ENCODE measurements at places on chromosomes 1 and 21. TPM values are rescaled to one million over a fixed set of nuclear protein-coding genes. Genes with fewer than 3 reads are reported as not detected.

The ALX3 gene
- total RNA-seq: not detected

The LAPTM5 gene
- 21.5 TPM for total RNA-seq

The PIGK gene
- 5.2 TPM for total RNA-seq

The NFASC gene
- total RNA-seq: 15.5 TPM

The INSRR gene
- total RNA-seq: not detected

The KRTAP21-2 gene
- total RNA-seq: 1.7 TPM

The PGLYRP3 gene
- total RNA-seq: 63.1 TPM

The NIPAL3 gene
- total RNA-seq: 50.2 TPM

GRCh38 chr1:12502336-12503109 lies 115.5 kb downstream of the DHRS3 start:
- DNase-seq: no peak

- DNase-seq: no peak
Observed at GRCh38 chr21:42941696-42942085, 16.3 kb upstream of the ERVH48-1 start.

- DNase-seq: no peak
Observed at GRCh38 chr1:67612788-67613241, 72.2 kb upstream of the GADD45A start.

GRCh38 chr1:12436817-12437599 lies 181.0 kb downstream of the DHRS3 start:
- DNase-seq: no peak

DNA sequence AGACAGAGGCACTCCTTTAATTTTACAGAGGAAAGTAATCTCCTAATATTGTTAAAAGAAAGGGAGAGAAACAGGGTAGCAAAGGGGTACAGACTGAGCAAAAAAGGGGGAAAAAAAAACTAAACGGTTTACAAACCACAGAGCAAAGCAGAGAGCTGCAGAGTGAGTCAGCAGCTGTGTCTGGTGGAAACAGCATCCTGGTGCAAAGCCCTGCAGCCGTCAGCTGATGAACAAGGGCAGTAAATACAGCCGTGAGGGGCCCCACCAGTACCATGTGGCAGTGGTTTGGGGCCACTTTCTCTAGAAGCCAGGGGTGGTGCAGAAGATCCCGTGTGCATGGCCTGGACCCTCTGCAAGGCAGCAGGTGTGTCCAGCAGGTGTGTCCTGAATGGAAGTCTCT lies 111.3 kb downstream of the ERG start:
- DNase-seq: no peak

- no peak for DNase-seq
Observed at GRCh38 chr1:194658090-194658439, 1471.7 kb upstream of the B3GALT2 start.

- DNase-seq: no peak
Observed at GRCh38 chr1:158199849-158200248, 19.2 kb downstream of the CD1D start.

GRCh38 chr1:19582318-19582717 lies 61.8 kb upstream of the NBL1 start:
- peak; percentile 88 for DNase-seq

DNA sequence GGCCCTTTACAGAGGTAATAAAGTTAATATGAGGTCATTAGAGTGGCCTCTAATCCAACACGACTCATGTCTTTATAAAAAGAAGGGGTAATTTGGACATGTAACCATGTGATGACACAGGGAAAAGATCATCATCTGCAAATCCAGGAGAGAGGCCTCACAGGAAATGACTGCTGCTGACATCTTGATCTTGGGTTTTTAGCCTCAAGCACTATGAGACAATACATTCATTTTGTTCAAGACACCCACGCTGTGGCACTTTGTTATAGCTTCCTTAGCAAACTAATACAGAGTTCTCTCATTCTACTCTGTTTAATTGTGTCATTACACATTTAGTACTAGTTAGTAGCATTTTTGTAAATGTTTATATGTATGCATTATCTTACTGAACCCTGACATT lies 64.0 kb upstream of the RUNX1 start:
- no peak for DNase-seq

GRCh38 chr21:33025489-33026442 lies at the start of gene OLIG2:
OLIG2 (plus strand) TSS chr21:33025935; CDS start chr21:33026863, 928 bp downstream.
- peak; percentile 82 for DNase-seq

GRCh38 chr1:22104865-22105437 lies 37.9 kb downstream of the WNT4 start:
- DNase-seq: no peak

DNA sequence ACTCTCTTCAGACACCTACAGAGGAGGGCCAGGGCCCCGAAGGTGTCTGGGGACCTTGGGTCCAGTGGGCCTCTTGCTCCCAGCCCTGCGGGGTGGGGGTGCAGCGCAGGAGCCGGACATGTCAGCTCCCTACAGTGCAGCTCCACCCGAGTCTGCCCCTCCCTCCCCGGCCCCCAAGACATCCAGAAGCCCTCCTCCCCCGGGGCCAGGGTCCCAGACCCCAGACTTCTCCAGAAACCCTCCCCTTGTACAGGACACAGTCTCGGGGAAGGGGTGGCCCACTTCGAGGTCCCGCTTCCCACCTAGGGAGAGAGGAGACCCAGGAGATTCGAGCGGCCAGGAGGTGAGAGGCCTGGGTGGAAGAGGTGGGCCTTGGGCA lies 3.7 kb downstream of the ADAMTSL4 start:
- no peak for DNase-seq

DNA sequence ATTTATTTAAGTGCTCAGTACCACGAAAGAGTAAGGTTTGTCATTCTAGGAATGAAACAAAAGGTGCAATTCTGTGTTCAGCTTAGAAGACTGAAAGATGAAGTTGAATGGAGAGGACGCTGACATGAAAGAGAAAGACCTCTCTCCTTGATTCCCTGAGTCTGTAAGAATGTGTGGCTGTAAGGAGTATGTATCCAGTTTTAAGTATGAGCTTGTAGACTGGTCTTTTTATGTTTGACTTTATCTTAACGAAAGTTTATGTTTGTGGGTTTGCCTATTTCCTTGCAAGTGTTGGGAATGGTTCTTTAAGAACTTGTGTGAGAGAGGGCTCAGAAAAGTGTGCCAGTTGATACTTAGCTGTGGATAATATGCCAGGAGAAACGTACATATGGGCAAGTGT lies 1.4 kb downstream of the CHD1L start:
- DNase-seq: no peak

DNA sequence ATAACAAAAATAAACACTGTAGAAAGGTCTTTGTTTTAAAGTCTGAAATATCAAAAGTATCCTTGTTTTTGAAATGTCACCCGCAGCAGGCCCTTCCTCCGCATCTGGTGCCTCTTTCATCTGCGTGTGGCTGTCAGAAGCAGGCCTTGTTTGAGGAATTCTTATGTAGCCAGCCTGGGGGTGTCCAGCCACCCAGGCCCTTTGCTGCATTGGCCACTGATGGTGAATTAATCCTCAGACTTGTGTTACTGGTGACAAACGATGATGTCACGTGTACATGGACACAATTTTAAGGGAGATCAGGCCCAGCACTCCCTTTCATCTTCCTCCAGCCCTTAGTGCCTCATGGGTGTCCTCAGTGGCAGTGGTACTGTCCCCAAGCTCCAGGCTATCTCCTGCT lies 208.0 kb upstream of the GALNT2 start:
- DNase-seq: no peak

DNA sequence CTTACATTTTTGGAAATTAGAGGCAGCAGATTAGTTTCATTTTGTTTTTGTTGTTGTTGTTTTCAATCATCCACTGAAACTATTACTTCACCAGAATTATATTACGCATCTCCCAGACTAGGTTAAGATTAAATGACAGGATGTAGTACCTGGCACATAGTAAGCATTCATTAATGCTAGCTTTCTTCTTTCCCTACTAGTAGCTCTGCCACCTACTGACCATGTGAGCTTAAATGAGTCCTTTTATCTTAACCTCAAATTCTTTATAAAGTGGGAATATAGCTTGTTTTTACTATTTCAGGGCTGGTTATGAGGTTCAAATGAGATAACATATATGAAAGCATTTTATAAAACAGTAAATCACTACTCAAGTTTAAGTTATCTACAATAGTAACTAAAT lies 10.2 kb upstream of the ASPM start:
- no peak for DNase-seq

DNA sequence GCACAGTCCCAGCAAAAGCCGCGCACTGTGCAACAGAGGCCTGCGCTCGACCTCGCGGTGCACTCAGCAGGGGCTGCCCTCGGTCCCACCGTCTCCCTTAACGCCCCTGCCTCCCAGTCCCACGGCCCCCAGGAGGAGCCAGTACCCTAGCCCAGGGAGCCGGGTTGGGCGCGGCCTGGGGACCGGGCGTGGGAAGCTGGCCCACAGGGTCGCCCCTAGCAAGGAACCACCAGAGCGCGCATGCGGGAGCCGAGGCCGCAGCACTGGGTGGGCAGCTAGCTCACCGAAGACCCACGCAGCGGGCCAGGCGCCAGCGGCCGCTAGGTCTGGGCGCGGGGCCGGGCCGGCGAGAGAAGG lies 21.6 kb upstream of the ZNF678 start:
- DNase-seq: no peak

- peak; percentile 67 for DNase-seq
Observed at GRCh38 chr1:226875641-226876295, 5.4 kb downstream of the PSEN2 start.

GRCh38 chr1:9561429-9561828 lies 22.2 kb downstream of the SLC25A33 start:
- no peak for DNase-seq

DNA sequence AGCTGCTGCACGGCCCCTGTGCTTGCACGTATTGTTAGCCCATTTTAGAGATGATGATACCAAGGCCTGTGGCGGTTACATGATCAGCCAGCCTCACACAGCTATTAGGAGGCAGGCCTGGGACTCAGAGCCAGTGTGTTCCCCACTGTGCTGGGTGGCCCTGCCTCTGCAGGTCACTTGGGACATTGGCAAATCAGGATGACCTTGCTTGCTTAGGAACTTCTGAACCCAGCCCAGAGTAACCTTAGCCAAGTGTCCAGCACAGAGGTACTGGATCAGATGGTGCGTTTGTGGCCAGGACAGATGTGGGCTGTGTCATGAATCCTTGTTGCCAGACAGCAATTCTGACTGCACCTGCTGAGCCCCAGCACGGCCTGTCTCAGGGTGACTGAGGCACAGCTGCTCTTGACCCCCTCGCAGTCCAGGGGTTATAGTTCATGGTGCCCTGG lies 28.1 kb downstream of the LDLRAP1 start:
- DNase-seq: no peak

- no peak for DNase-seq
Observed at GRCh38 chr1:201528631-201529252, 10.2 kb upstream of the NAV1 start.

- DNase-seq: no peak
Observed at GRCh38 chr1:245999697-246000637, 507.1 kb downstream of the SMYD3 start.

GRCh38 chr1:36328713-36329112 lies 5.3 kb upstream of the EVA1B start:
- DNase-seq: no peak

DNA sequence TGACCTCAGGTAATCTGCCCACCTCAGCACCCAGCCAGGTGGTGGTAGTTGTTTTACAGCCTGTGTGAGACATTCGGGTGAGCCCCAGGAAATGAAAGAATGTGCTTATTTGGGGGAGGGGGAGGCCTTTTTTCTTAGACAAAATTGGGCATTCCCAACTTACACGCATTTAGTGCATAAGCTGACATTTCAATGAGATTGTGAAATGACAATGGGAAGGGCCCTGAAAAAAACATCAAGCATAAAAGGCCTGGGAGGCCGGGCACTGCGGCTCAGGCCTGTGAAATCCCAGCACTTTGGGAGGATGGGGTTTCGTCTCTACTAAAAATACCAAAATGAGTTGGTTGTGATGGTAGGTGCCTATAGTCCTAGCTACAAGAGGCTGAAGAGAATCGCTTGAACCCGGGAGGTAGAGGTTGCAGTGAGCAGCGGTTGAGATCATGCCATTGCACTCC lies 5.0 kb downstream of the GAS5 start:
- no peak for DNase-seq

DNA sequence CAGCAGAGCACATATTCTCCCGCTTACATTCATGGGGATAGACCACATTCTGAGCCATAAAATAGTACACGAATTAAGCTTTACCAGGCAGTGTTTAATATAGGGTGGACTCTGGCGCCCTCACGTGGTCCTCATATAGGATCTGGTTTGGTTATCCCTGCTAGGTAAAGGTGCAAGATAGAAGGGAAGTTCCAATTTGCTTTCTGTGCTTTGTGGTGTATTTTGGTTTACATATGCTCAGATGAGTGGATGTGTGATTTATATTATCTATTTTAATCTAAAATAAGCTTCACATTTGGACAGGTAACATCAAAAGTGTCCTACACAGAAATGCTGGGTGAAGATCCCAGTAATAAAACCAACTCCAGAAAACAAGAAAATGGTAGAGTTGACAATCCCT lies 3.6 kb downstream of the CR1 start:
- DNase-seq: peak; percentile 91

GRCh38 chr1:12405325-12406210 lies 175.7 kb downstream of the VPS13D start:
- DNase-seq: no peak

- DNase-seq: no peak
Observed at GRCh38 chr1:55931081-55931940, 648.1 kb downstream of the PLPP3 start.

- DNase-seq: no peak
Observed at GRCh38 chr1:17447501-17447992, 8.1 kb upstream of the RCC2 start.

GRCh38 chr1:152513081-152513480 lies 1.2 kb upstream of the CRCT1 start:
- DNase-seq: no peak

- DNase-seq: no peak
Observed at GRCh38 chr1:64312431-64312830, 109.0 kb downstream of the UBE2U start.

DNA sequence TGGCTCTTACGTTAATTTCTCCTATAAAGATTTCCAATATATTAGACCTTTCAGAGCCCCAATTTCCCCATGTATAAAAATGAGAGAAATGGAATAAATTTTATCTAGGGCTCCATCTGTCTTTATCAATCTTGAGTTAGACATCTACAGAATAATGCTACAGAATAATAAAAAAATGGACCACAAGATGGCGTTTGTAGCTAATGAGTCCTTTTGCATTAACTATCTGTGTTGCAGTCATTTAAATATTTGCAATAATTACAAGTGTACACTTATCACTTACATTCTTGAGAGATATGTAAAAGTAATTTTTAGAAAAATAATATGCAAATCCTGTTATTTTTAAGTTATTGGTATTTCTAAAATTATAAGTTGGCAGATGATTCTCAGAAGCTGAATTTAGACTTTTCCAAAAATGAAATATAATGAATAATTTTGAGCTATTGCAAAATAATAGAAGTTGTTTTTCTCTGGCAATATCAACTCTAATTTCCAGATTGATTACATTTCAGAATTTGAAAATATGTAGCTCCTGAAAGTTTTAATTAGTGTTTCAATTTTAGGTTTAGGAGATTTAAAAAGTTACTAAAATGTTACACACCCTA lies 87.7 kb downstream of the SNX7 start:
- no peak for DNase-seq

All from lower leg skin (tissue), 4 donors.